Stimulated activated CD4-positive, alpha-beta T cell treated with anti-CD3 and anti-CD28 coated beads, Interleukin-1b, Interleukin-23, amount 100 ng/mL, for 1 hour (primary cell): ENCODE measurements at places on chromosomes 4 and X.

- DNase-seq: no peak
Observed at GRCh38 chr4:3393171-3393570, 48.6 kb upstream of the HGFAC start.

GRCh38 chrX:87873347-87873941 lies 355.8 kb downstream of the KLHL4 start:
- no peak for DNase-seq

- no peak for DNase-seq
Observed at GRCh38 chr4:20252656-20253282, 1.1 kb downstream of the SLIT2 start.

DNA sequence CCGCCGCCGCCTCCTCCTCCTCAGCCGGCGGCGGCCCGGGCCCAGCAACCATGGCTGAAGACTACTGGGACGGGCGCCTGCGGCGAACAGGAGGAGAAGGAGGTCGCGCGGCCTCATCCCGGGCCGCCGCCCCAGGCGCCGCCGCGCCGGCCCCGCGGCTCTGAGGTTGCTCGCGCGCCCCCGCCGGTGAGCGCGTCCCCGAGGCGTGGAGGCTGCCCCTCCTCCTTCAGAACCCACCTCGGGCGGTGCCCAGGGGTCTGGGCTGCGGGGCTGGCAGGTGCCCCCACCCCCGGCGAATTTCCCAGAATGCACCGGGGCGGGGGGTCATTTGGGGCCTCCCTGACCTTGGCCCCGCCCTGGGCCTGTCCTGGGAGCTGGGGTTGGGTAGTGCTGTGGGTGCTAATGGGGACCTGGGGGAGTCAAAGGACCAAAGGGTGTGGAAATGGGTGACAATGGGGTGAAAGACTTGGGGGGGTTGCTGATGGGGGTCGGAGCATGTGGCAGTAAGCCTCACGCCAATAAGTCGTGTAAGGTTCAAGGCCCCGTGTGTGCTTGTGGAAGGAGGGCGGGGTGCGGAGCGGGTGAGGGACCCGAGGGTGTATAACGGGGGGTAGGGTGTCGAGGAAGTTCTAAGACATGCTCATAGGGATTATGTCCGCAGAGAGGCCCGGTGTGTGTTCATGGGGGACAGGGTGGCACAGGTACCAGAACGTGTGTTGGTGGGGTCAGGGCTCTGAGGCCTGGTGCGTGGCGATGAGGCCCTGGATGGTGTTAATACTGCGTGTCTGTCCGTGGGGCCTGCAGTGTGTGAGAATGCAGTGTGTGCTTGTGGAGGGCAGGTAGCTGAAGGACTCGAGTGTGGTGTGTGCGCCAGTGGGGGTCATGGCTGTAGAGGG lies 687 bp downstream of the CDK16 start:
- DNase-seq: no peak

GRCh38 chrX:136689436-136689835 lies 41.5 kb downstream of the CD40LG start:
- no peak for DNase-seq

DNA sequence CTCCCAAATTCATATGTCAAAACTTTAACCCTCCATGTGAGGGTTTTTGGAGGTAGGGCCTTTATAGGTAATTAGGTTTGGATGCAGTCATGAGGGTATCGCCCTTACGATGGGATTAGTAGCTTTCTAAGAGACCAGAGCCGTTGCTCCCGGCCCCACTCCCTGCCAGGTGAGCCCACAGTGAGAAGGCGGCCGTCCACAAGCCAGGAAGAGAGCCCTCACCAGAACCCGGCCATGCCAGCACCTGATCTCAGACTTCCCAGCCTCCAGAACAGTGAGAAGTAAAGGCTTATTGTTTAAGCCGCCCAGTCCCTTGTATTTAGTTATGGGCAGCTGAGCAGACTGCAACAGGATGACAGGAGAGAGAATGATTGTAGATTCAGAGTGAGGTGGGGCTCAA lies 40.8 kb downstream of the DCTD start:
- no peak for DNase-seq

DNA sequence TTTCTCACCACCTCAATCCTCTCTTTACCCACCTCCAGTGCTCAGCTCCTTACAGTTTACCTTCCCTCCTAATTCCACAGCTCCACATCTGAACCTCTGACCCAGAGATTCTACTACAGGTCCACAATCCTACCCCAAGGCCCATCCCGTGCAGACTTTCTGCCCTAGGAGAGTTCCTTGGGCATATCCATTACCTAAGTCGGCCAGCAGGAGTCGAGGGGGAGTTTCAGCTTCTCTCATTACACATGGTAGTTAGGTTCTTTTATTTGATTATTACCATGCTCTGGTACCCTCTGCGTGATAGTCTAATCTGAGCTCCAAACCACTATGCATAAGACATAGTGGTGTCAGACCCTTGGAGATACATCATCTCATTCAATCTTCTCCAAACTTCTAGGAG lies 117.9 kb downstream of the SH3RF1 start:
- no peak for DNase-seq

GRCh38 chr4:100009490-100009889 lies 59.4 kb upstream of the H2AZ1 start:
- DNase-seq: no peak

DNA sequence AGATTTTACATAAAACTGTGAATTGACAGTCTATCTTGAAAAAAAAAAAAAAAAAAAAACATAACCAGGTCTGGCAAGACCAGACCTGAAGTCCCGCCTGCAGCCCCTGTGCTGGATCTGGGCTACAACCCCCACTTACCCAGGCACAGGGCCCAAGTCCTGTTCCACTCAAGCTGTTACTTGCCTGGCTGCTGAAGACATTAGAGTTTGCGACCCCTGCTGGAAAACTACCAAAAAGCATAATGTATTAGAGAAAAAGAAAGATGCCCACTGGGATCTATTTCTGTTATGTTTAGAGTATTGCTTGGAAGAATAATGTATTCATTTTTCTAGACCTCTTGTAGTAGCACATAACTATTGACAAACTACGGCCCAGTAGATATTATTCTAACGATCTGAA lies 4.7 kb downstream of the HS3ST1 start:
- no peak for DNase-seq

DNA sequence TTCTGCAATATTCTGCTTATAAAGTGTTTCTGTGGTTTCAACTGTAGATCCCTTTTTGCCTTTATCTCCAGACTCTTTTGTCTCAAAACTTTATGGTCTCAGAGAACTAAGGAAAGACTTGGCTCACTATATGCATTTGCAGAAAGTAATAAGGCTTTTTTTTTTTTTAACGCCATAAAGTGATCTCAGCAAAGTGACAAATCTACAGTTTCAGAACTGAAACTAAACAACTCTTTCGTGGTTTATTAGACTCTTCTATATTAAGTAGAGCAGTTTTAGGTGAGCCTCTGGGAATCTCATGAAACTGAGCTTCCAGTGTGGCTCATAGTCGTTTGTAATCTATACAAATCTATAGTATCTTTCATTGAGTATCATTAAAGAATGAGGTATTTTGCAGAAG lies 15.3 kb downstream of the ATP7A start:
- no peak for DNase-seq

DNA sequence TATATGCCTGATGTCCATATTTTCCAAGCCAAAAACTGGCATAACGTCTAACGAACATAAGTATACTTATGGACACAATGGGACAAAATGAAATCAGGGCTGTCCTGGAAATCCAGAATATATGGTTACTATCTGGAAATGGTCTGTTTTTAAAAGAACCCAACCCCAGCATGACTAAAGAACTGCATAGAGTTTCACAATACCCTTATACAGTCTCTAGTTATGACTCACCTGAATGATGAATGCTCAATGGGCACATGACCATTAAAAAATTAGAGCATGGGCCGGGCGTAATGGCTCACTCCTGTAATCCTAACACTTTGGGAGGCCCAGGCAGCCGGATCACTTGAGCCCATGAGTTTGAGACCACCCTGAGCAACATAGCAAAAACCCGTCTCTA lies 31.8 kb downstream of the AMMECR1 start:
- no peak for DNase-seq

GRCh38 chr4:122689972-122690371 lies 42.5 kb upstream of the BBS12 start:
- no peak for DNase-seq

GRCh38 chr4:88104902-88105610 lies 53.4 kb downstream of the ABCG2 start:
- DNase-seq: no peak

DNA sequence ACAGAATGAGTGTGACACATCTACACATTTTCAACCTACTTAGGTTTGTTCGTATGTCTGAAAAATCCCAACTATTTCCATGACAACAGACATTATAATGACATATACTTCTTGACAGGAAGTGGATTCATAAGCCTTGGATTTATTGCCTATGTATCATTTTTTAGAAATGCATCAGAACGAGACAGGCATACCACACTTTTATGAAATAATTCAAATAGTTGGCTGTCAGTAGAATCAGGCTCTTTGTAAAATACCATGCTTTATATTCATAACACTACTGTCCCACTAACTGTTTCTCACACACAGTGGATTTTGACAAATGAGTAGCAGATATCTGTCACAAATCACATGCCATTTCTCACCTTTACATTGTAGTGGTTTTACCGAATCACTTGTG lies 173.2 kb downstream of the BEND2 start:
- DNase-seq: no peak

GRCh38 chr4:159413306-159413943 lies 310.5 kb downstream of the RAPGEF2 start:
- no peak for DNase-seq

DNA sequence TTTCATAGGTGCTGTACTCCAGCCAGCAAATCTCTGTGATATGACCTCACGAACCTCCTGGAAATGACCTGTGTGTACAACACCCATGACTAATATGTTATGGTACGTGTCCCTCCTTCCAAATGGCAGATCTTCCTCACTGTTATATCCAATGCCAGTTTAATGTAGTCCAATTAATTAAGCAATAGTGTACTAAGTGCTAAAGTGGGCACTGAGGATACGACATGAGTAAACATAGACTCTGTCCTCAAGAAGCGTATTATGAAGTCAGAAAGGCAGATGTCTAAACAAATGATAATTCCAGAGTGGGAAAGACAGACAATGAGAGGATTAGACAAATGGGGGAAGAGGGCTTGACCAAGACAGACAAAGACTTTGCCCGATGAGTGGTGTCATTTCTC lies 33.9 kb downstream of the GPRIN3 start:
- no peak for DNase-seq

GRCh38 chr4:94469221-94469784 lies 17.6 kb downstream of the PDLIM5 start:
- DNase-seq: no peak

GRCh38 chr4:51923343-51923742 lies 80.4 kb downstream of the DCUN1D4 start:
- no peak for DNase-seq

- no peak for DNase-seq
Observed at GRCh38 chr4:94006932-94007331, 178.4 kb downstream of the ATOH1 start.

- no peak for DNase-seq
Observed at GRCh38 chrX:95058815-95059214, 1384.8 kb downstream of the FAM133A start.

DNA sequence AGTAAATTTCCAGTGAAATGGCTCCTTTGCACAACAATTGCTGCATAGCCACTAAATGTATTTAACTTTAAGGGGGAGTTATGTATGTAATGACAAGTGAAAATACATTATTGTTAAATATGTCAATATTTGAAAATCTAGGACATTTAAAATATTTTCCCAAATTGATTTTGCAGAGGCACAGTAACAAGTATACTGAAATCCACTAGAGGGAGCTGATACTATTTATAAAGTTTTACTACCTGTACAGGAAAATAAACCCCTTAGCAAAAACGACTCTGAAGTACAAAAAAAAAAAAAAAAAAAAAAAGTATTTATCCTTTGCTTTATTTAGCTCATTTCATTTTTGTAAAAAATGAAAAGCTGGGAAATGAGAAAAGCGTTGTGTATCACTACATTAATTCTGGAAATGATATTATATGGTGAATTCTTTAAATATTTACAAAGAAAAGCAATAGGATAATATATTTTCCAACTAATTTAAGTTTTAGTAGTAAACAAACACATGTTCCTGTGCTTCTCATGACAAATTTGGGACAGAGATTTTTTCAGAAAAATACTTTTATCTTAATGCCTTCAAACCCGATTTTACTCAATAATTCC lies 727.7 kb downstream of the DMD start:
- no peak for DNase-seq

GRCh38 chrX:83077606-83078005 lies 430.5 kb upstream of the POU3F4 start:
- no peak for DNase-seq

DNA sequence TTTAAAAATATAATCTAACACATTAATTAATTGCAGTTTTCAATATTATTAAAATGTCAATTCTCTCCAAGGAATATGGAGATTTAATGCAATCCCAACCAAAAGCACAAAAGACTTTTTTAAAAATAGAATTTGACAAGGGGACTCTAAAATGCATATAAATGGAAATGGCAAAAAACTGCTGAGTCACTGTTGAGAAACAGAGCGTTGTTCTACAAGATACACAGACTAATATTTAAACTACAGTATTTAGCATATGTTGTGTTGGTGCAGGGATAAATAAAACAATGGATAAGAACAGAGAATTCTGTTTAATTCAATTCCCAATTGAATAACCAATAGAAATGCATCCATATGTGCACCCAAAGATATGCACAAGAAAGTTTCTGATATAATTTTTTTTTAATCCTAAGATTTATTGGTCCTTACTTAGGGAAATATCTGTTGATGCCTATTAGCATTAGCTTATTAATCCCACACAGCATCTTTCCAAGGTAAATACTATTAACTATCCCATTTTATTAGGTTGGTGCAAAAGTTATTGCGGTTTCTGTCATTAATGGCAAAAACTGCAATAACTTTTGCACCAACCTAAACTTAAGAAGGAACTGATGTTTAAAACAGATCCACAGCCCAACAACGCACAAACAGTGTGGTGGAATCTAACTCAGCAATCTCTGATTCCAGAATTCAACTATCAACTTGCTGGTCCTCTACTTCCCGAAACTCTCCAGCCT lies 86.8 kb upstream of the VEGFC start:
- DNase-seq: no peak

GRCh38 chr4:1405254-1405635 lies 997 bp downstream of the NKX1-1 start:
- no peak for DNase-seq

DNA sequence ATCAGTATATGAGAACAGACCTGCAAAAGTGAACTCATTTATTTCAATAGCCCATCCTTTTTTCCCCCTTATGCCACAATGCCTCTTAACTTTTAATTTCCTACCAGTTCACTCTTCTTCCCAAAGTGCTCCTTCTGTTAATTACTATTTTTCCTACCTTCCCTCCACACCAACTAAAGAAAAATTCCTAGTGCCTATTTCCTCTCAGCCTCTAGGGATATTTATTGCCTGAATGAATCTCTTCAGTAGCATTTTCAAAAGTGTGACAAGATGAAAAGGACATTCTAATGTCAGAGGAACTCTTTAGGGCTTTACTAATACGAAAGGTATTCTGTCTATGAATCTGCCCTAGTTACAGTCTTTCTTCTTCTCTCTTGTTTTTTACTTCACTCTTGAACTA lies 181.1 kb upstream of the SPRY1 start:
- DNase-seq: no peak

DNA sequence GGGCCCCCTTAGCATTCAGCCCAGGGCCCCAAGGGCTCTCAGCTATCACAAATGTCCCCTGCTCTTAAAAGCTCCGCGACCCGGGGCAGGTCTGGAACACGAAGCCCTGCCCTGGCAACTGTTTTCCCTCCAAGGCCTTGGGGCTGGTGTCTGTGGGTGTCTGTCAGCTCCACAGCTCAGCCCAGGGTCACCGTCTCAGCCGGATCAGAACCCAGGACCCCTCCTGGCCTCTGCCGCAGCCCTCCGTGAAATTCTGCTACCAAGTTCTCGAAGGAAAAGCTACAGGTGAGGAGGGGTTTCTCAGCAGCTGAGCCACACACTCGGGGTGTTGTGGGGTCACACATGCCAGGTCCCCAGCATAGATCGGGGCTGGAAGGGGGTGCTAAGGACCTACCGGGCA lies 61.2 kb downstream of the ACOX3 start:
- no peak for DNase-seq
